Stimulated activated CD4-positive, alpha-beta T cell treated with anti-CD3 and anti-CD28 coated beads, Interleukin-15, amount 100 ng/mL, for 1 hour (primary cell): ENCODE measurements at places on chromosomes 1 and 21.

DNA sequence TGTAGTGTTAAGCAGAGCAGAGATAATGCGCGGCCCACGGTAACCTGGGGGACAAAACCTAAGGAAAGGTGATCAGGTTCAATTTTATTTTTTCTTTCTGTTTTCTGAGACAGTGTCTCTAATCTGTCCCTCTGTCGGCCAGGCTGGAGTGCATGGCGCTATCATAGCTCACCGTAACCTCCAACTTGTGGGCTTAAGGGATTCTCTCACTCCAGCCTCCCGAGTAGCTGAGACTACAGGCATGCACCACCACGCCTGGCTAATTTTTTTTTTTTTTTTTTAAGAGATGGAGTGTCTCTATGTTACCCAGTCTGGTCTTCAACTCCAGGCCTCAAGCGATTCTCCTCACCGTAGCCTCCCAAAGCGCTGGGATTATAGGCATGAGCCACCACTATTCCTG is 724 bp upstream of the ANKRD35 start:
- DNase-seq, result no peak

DNA sequence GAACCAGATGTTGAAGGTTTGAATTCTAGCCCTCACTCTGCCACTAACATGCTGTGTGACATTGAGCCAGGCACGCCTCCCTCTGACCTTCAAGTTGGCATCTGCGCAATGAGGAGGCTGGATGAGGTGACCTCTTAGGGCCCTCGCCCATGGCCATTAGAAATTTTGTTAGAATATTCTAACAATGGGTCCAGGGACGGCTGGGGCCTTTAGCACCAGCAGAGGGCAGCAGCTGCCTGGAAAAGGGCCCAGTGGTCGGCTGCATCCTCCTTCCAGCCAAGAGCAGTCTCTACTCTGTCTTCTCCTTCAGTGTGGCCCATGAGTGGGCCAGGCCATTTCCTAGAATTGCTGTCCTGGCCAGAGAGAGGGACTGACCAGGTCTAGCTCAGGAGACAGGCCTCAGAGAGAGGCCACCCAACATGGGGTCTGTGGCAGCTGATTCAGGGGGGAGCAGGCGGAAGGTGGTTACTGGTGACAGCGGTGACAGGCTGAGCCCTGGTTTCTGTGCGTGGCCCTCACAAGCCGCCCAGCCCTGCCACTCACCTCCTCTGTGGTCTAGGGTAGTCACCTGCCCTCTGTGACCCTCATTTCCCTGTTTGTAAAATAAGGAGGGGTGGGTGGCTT is 101.3 kb upstream of the ACTL8 start:
- DNase-seq, result no peak

DNA sequence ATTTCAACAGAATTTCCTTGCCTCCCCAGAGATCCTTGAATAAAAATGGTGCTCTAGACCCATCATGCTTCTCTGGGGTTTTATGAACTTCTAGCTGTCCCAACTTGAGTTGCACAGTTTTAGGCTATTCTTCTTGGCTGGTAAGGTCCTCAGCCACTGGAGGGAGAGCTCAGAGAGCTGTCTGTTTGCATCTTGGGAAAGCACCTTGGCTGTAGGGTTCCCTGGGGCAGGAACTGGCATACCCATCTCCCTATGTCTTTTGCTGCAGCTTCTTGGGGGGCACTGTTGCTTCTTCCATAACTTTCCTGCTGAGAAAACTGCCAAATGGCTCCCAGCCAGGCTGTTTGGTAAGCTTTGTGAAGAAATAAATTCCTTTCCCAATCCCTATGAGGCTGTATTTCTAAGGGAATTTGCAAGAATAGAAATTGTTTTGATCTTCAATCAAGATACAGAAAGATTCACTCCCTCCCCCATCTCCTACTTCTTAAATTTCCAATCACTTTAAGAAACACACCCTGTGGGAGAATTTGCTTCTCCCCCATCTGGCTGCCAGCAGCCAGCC is 8.2 kb upstream of the FMOD start:
- DNase-seq, result no peak

DNA sequence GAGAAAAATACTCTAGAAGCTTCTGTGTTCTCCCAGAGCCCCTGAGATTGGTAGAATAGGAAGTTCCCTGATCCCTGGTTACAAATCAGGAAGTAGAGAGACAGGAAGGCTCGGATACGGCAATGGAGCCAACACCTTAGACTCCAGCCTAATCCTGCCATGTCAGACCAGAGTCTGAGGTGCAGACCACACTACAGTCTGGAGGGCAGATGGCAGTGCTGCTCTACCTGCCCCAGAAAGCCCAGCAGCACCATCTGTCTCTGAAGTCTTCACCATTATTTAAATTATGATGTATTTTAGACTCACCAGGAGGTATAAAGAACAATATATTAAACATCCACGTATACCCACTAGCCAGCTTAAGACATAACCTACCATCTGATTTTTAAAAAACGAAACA is 93.0 kb downstream of the MTR start:
- no peak for DNase-seq

- DNase-seq, result no peak
Observed at GRCh38 chr21:27390384-27390783, 423.5 kb upstream of the ADAMTS5 start.

DNA sequence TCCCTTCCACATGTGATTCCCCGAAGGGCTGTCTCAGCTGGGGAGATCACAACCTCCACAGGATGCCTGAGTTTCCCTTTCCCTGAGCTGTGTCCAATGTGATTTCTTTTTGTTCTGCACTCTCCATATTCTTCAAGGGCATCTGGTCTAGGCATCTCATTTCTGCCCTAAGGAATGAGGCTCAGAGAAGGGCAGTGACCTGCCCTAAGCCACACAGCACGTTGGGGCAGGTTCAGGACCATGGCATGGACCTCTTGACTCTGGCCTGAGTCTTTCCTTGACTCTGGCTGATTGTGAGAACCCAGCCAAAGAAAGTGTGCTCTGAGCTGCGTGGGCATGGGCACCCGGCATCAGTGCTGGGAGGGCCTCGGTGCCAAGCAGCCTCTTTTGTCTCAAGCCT is 590.3 kb downstream of the PTPRU start:
- DNase-seq, result no peak

- DNase-seq, result no peak
Observed at GRCh38 chr21:37565530-37566223, 199.1 kb downstream of the DYRK1A start.

- no peak for DNase-seq
Observed at GRCh38 chr21:43676391-43676790, 17.0 kb downstream of the RRP1B start.

DNA sequence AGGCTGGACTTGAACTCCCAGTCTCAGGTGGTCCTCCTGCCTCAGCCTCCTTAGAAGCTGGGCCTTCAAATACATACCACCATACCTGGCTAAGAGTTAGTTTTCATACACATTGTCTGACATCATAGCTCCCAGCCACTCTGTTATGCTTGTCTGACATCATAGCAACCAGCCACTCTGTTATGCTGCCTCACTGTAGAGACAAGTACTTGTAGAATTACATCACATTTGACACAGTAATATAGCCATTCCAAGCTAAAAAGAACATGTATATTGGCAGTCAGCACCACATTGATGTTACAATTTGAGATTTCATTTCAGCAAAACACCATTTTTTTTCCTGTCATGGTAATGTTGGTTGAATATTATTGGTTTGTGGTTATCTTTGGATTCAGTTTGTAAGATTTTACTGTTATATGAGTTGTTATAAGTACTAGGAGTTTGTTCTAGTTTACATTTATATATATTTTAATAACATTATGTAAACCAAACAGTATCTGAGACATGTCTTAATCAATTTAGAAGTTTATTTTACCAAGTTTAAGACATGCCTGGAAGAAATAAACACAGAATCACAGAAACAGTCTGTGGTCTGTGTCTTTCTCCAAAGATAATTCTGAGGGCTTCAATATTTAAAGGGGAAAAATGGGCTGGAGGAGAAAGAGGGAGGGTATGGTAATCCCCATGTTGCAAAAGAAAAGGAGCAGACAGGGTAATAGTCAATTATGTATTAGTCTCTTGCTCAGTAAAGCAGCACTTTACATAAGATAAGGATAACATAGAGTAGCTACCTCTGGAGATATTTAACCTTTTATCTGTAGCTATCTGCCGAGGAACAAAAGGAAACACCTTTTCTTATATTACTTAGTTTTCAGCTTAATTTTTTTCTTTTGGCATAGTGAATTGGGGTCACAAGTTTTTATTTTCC is 43.0 kb downstream of the XPR1 start:
- DNase-seq, result no peak

DNA sequence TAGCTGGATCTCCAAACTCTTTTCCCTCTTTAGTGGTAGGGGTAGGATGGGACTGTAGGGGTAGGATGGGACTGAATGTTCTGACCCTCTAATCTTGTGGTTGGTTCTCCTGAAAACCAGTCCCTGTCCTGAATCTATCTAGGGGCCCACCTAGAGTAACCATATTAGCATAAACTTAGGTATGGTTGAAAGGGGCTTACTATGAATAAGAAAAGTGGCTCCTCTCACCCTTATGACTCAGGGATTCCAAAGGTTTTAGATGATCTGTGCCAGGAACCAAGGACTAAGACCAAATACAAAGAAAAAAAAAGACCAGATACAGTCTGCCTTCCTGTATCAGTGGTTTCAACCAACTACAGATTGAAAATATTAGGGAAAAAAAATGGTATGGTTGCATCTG is 28.9 kb downstream of the RNF2 start:
- DNase-seq, result no peak

DNA sequence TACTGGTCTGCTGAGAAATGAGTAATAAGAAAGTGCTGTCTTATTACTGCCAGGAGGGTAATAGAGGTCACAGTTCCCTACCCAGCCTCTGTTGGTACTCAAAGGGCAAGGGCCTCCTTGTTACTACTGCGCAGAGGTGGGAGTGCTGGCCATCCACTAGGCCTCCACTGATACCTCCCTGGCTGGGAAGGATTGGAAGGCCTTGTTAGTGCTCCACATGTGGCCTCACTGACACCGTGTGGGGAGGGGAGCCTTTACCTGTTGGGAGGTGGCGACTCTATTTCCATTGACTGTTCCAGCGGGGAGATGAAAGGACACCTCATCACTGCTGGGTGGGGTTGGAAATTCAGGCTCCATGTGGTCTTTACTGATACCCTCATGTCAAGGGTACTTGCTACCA is 57.8 kb upstream of the USP24 start:
- DNase-seq, result no peak

- DNase-seq, result no peak
Observed at GRCh38 chr1:173190101-173190936, 16.8 kb downstream of the TNFSF4 start.

- DNase-seq, result no peak
Observed at GRCh38 chr1:39230261-39231190, 26.0 kb downstream of the MACF1 start.

DNA sequence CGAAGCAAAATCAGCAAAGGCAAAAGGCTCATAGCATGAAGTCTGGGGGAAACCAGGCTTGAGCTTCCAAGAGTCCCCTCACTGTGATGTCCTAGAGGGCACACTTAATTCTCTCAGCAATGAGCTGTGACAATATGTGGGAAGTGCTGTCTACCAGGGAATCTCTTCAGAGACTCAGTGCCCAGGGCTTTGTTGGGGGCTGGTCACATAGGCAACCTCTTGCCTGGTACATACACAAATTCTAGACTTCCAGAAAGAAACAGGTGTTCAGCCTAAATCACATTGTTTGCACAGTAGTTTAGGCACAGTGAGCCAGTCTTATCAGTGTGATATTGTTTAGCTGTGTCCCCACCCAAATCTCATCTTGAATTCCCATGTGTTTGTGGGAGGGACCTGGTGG is 400.5 kb downstream of the PRDM2 start:
- no peak for DNase-seq

DNA sequence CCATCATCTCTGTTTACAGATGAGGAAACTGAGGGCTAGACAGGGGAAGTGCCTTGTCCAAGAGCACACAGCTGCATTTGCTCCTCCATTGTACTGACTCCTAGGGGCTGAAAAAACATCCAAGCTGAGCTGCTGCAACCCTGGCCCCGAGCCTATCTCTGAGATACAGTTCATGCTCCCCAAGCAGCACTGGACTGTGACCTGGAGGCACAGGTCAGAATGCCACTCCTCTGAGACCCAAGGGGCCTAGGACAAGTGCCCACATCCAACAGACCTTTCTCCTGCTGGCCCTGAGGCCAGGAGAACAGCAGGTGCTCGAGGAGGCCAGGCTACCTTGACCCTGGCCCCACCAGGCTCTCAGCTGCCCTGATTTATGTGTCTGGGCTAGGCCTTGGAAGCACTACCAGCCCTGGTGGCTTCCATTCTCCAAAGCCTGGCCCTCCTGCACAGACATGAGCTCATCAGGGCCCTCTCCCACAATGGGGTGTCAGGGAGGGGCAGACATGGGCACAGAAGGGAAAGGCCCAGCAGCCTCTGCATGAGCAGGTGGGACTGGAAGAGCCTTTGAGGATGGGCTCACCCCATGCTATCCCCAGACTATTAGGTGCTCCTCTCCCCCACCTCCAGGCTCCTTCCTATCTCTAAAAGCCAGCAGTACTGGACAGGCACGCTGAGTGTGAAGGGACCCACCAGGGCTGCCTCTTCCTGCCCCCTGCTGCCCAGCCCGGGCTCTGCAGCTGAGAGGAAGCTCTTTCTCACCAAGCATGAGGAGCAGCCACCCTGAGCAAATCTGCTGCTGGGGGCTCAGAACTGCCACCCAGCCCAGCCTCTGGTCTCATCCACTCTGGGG is 18.8 kb downstream of the ADGRB2 start:
- no peak for DNase-seq

GRCh38 chr1:16114527-16115467 is 41.1 kb downstream of the EPHA2 start:
- no peak for DNase-seq

GRCh38 chr1:216054600-216054999 is 368.6 kb downstream of the USH2A start:
- no peak for DNase-seq

GRCh38 chr1:151763990-151764389 is 694 bp upstream of the MRPL9 start:
- no peak for DNase-seq

- no peak for DNase-seq
Observed at GRCh38 chr1:240768979-240769378, 157.0 kb upstream of the GREM2 start.

GRCh38 chr1:96722958-96723357 is 1.4 kb downstream of the PTBP2 start:
- no peak for DNase-seq
